ENCODE measurements at places on chromosomes 11 and 22. TPM values are rescaled to one million over a fixed set of nuclear protein-coding genes. Genes with fewer than 3 reads are reported as not detected.

Gene NXPE1
- polyA plus RNA-seq = not detected

Gene ACTN3
- polyA plus RNA-seq = not detected

Gene SMDT1
- polyA plus RNA-seq = 42.8 TPM

Gene GRIK4
- 3.4 TPM for polyA plus RNA-seq

Gene SPTBN2
- 159 TPM for polyA plus RNA-seq

Gene MMP13
- polyA plus RNA-seq = not detected

Gene BACE1
- polyA plus RNA-seq = 20.6 TPM

Gene MYBPC3
- not detected for polyA plus RNA-seq

Gene VPREB1
- polyA plus RNA-seq = not detected

Gene JOSD1
- 63.5 TPM for polyA plus RNA-seq

Gene ANO1
- polyA plus RNA-seq = not detected

Gene SMC1B
- polyA plus RNA-seq = not detected

Gene NPAS4
- 10.6 TPM for polyA plus RNA-seq

Gene IL10RA
- 0.76 TPM for polyA plus RNA-seq

Gene OR51B4
- polyA plus RNA-seq = not detected

Gene GRM5
- 11.8 TPM for polyA plus RNA-seq

Gene PTH
- not detected for polyA plus RNA-seq

Gene SNRPD3
- 185 TPM for polyA plus RNA-seq

Gene HORMAD2
- 1.2 TPM for polyA plus RNA-seq

Gene HEPN1
- polyA plus RNA-seq = not detected

Gene BIK
- polyA plus RNA-seq = 3.1 TPM

Gene ADM2
- polyA plus RNA-seq = not detected

Gene C22orf15
- polyA plus RNA-seq = not detected

Gene MB
- not detected for polyA plus RNA-seq

Gene PRRG4
- polyA plus RNA-seq = not detected

Gene RFPL3
- polyA plus RNA-seq = 0.50 TPM

Gene NDUFS8
- 188 TPM for polyA plus RNA-seq

Gene DESI1
- 27.5 TPM for polyA plus RNA-seq
